ENCODE measurements at places on chromosomes 6 and 20.

DNA sequence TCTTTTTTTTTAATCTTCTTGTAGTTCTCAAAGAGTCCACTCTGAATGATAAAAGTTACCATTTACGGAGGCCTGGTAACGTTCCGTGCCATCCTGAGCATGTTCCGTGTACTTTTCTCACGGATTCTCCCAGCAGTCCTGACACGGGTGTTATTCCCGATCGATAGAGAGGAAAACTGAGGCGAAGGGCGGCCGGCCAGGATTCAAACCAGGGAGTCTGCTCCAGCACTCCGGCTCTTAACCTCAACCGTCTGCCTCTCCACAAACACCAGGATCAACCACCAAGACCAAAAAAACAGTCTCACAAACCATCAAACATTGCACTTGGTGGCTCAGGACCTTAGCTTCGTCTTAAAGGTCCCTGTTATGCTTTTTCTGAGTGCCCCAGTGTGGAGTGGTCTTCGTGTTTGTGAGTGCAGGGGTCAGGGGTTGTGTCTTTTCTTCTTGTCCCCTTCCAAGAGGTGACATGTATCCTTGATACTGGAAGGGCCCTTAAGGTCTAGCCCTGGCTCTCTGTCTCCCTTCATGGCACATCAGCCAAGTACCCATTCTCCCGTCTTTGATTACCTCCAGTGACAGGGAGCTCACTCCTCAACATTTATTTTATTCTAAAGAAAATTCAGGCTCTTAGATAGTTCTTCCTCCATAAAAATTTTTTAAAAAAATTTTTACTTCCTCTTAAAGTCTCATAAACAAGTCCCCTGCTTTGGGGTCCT, 35.1 kb downstream of the SRC start:
- DNase-seq = no peak

- peak; percentile 78 for DNase-seq
Measured at GRCh38 chr6:108592371-108593337, 31.9 kb downstream of the FOXO3 start.

DNA sequence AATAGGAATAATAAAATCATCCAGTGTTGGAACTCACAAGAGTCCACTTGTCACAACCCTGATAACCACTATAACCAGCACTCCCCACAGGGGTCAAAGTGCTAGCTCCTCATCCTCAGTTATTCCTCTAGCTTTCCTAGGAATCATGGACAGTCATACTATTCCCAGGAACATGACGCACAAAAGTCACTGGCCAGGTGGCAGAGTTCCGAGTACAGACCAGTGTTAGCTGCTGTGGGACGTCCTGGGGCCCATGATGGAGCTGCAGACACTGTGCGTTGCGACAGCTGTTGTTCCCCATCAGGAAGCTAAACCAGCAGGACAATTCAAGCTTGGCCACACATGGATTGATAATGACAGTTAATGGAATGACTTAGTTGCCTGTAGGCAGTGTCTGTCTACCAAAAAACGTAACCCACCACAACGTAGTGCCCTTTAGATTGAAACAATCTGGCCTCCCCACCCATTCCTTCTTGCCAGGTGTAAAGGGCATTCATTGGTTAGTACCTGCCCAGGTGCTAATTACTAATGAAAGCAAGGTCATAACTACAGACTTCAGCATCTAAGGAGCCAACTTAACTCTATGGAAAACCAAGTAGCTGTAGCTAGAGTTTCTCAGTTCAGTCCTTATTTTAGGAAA, 17.4 kb downstream of the EZR start:
- no peak for DNase-seq

DNA sequence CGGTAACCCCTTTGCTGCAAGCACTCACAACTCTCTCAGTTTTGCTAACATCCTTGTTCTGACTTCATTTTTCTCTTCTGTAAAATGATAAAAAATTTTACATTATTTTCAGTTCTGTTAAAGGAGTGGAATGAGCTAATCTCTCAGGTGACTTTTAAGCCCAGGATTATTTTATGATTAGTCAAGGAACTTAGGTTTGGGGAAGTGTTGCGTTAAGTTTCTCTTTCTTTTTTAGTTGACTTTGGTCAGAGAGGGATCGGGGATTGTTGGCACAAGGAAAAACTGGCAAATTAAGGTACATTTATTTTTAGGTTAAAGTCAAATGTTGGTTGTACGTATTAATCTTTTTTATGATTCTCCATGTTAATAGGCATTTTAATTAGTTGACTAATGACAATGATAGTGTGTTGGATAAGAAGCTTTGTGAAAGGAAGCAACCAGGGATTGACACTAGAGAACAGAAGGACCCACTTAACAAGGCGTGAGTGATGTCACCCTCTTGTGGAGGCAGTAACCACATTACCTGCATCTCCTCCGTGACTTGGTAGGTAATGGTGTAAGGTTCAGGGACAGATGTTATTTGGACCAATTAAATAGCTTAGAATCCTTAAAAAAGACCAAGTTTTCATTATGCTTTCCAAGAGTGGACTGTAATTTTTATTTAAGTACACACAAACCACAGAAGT, 31.6 kb downstream of the CD83 start:
- no peak for DNase-seq

DNA sequence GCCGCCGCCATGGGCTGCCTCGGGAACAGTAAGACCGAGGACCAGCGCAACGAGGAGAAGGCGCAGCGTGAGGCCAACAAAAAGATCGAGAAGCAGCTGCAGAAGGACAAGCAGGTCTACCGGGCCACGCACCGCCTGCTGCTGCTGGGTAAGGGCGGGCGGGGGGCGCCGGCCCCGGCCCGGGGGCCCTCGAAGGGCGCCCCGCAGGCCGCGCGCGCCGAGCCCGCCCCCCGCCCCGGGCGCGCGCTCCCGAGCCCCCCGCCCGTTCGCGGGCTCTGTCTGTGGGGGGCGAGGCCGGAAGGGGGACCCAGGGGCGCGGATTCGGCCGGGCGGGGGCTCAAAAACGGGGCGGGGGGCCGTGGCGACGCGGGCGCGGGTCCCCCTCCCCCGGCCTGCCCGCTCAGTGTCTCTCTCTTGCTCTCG, 39.2 kb downstream of the GNAS start:
- peak; percentile 44 for DNase-seq

Measured in fibroblast of villous mesenchyme (primary cell).